Ovary (tissue), 10 donors: ENCODE measurements at places on chromosomes 2 and 18. TPM values are rescaled to one million over a fixed set of nuclear protein-coding genes. Genes with fewer than 3 reads are reported as not detected.

RASGRP3 gene
- 2.0 TPM for total RNA-seq

DNA sequence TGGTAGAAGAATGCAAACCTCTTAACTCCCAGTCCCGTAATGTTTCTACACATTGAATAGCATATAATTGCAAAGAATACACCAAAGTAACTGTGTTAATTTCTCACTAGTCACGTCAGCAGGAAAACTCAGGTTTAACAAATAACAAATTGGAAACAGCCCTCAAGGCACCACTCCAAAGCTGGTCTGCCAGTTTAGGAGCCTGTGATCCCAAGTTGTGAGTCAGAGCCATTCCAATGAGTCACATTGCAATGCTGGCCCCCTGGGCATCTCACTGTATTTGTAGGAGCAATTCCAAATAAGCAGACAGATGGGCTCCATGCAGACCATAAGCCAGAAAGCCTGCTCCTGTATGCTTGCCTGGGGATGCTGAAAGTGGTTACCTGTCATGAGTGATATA lies 143.2 kb upstream of the SETBP1 start:
- no peak overlapping the region for H3K4me3 ChIP-seq
- H3K27ac ChIP-seq = no peak overlapping the region
- H3K27me3 ChIP-seq = no peaks in the 10 kb centered on the region

DNA sequence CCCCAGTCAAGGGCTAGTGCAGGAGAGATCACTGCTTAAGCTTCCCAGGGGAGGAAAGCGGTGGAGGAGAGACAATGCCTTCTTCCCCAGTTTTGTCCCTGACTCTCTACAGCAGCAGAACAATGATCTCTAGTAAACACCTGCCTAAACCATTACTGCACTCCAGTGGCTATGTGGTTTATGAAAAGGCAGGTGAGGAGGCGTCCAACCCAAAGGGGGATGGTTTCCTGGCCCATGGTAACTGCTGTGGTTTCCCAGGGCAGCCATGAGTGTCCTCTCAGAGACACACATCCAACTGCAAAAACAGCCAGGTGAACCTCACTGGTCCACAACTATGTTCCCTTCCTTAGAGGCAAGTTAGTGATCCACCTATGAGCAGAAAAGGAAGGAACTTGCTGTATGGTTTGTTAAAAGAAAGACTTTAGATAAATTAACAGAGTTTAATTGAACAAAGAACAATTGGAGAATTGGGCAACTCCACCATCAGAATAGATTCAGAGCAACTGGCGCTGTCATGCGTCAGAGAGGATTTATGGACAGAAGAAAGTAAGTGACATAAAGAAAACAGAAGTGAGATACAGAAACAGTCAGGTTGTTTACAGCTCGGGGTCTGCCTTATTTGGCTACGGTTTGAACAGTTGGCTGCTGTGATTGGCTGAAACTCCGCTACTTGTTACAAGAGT lies 4.8 kb upstream of the TTC39C start:
- H3K4me3 ChIP-seq = no peak overlapping the region
- no peaks in the 10 kb centered on the region for H3K36me3 ChIP-seq
- peaks cover 1% of the 10 kb centered on the region for H3K4me1 ChIP-seq

DNA sequence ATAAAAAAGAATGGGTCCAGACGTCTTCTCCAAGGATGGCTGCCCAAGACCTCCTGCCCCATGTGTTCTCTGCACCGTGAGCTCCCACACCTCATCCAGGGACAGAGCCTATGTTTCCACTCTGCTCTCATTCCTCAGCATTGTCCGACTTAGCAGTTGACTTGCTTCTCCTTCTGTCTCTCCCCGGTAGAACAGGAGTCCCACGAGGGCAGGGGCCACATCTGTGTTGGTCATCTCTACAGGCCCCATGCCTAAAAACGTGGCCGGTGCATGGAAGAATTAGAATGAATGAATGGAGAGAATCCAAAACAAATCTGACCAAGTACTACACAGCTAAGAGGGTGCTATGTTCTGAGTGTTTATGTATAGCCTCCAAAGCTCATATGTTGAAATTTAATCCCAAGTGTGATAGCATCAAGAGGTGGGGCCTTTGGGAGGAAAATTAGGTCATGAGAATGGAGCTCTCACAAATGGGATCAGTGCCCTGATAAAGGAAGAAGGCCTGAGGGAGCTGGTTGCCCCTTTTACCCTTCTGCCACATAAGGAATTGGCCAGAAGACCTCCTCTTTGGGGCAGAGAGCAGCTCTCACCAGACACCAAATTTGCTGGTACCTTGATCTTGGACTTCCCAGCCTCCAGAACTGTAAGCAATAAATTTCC lies 55.9 kb downstream of the FAM178B start:
- H3K4me1 ChIP-seq = peaks cover 7% of the 10 kb centered on the region
- H3K27ac ChIP-seq = no peak overlapping the region
- no peaks in the 10 kb centered on the region for H3K27me3 ChIP-seq
- no peak for DNase-seq
- H3K36me3 ChIP-seq = no peaks in the 10 kb centered on the region

GRCh38 chr2:64839844-64840243 lies 149.4 kb upstream of the SLC1A4 start:
- H3K4me3 ChIP-seq = no peak overlapping the region
- peaks cover 6% of the 10 kb centered on the region for H3K4me1 ChIP-seq
- H3K36me3 ChIP-seq = no peaks in the 10 kb centered on the region

DNA sequence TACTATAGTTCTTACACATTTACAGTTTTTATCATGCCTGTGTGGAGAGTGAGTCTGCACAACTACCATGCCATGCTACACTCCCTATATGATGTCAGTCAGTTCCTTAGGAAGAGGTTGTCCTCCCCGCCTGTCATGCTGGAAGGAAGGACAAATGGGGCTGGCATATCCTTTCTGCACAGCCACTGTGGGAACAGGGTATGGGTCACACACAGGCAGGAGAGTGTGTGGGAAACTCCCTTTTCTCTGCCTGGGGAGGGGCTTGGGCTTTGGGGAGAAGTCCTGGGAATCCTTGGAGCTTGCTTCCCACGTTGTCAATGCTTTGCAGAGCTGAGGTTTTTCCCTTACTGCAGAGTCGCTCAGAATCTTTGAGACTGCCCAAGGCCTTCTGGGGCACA lies 232.1 kb downstream of the PRKCE start:
- H3K4me1 ChIP-seq = peaks cover 31% of the 10 kb centered on the region
- no peaks in the 10 kb centered on the region for H3K27me3 ChIP-seq
- no peak for DNase-seq
- no peak overlapping the region for H3K4me3 ChIP-seq
- H3K27ac ChIP-seq = peak overlapping the region; percentile 64
- no peaks in the 10 kb centered on the region for H3K36me3 ChIP-seq

GRCh38 chr2:178330175-178331017 lies 120.6 kb downstream of the PRKRA start:
- H3K4me3 ChIP-seq = no peak overlapping the region
- no peaks in the 10 kb centered on the region for H3K4me1 ChIP-seq
- no peaks in the 10 kb centered on the region for H3K36me3 ChIP-seq
- no peak for DNase-seq
- no peaks in the 10 kb centered on the region for H3K27me3 ChIP-seq
- H3K27ac ChIP-seq = no peak overlapping the region

DNA sequence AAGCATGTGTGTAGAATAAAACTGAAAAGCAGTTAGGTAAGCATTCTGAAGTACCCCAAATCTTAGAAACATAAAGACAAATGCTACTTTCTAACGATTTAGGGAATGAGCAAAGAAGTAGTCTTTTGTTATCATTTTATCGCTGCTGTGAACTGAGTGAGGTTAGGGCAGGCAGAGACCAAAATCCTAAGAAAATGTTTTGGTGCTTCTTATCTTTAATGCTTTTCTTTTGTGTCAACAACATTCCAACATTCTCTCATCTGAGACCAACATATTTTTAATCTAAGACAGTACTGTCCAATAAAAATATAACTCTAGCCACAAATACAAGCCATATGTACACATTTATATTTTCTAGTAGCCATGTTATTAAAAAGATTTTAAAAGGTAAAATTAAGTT lies 789.4 kb upstream of the PIK3C3 start:
- DNase-seq = no peak
- H3K4me1 ChIP-seq = no peaks in the 10 kb centered on the region

NPAS2 gene
- total RNA-seq = 10.2 TPM

- no peaks in the 10 kb centered on the region for H3K27me3 ChIP-seq
- H3K27ac ChIP-seq = no peak overlapping the region
- peaks cover 9% of the 10 kb centered on the region for H3K4me1 ChIP-seq
- H3K36me3 ChIP-seq = no peaks in the 10 kb centered on the region
- H3K4me3 ChIP-seq = no peak overlapping the region
Observed at GRCh38 chr2:96832754-96833507, 10.9 kb downstream of the ANKRD23 start.

LRATD1 gene
- total RNA-seq = 11.6 TPM

CPLX4 gene
- not detected for total RNA-seq

GRCh38 chr2:173770947-173771678 lies 194.1 kb downstream of the SP3 start:
- no peaks in the 10 kb centered on the region for H3K4me1 ChIP-seq
- H3K27ac ChIP-seq = no peak overlapping the region
- H3K27me3 ChIP-seq = no peaks in the 10 kb centered on the region
- no peak for DNase-seq

DNA sequence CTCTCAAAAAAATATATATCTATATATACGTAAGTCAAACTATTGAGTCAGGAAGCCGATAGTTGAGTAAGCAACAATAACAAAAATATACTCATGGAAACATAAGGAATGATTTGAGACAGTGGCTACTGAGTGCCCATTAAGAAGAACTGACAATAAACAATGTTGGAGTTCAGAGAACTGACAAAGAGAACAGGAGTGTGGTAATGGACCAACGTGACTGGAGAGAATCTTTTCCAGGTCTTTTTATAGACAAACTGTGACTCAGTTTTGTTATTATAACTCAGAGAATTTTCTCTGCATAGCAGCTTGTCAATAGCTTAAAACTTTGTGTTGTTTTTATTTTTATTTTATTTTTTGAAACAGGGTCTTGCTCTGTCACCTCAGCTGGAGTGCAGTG lies 4.6 kb upstream of the GALM start:
- no peak for DNase-seq
- H3K27ac ChIP-seq = no peak overlapping the region
- no peaks in the 10 kb centered on the region for H3K27me3 ChIP-seq
